Uterus (tissue), 4 donors: ENCODE measurements at places on chromosomes 4 and X. TPM values are rescaled to one million over a fixed set of nuclear protein-coding genes. Genes with fewer than 3 reads are reported as not detected.

DNA sequence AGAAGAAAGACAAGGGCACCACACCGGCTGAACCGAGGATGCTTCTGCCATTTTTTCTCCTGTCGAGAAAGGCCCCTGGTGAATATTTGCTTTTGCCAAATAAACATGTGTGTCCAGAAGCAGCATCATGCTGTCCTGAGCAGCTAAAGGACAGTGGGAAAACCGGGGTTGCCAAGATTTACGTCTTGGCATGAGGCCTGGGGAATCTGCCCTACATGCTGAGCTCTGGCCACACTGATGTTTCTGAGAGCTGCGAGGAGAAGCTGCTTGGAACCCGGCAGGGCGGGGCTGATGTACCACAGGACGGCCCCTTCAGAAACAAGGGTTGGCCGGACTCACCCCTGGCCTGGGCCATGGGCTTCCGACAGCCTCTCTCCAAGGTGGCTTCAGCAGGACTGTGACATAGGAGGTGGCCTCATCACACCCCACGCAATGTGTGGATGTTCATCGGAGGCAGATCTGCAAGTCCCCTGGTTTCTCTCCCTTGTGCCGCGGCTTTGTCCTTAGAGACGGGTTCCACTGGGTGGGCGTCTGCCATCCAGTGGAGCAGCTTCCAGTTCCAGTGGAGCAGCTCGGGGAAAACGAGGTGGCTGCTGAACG is 42.2 kb upstream of the SORCS2 start:
- DNase-seq = no peak

DNA sequence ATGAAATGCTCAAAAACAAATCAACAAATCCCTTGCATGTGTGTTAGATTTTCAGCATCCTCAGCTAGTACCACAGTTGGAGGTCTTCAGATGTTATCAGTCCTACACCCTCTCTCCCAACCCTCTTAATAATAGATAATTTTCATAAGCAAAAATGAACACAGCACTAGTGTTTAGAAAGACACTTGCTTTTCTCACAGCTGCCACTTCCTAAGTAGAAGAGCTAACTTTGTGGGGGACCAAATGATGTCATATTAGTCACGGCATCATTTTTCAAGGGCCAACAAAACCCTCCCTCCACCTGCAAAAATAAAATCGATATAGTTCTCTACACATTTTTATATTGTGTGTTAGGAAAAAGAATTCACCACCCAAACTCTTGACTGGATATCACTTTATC is 163.5 kb upstream of the GYPA start:
- no peak for DNase-seq

DNA sequence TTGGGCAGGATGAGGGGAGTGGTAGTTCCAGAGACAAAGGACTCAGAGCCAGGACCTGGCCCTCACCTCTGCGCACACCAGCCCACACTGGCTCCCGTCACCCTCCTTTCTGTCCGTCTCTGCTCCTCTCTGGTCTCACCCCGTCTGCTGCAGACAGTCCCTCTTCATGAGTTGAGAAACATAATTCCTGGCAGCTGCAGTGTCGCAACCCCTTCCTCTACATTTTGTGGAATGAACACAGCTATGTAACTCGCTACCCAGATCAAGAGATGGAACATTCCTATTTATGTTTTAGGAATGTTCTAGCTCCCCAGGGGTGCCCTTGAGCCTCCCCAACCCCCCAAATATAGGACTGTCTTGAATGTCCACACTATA is 59.3 kb downstream of the SHROOM2 start:
- no peak for DNase-seq

DNA sequence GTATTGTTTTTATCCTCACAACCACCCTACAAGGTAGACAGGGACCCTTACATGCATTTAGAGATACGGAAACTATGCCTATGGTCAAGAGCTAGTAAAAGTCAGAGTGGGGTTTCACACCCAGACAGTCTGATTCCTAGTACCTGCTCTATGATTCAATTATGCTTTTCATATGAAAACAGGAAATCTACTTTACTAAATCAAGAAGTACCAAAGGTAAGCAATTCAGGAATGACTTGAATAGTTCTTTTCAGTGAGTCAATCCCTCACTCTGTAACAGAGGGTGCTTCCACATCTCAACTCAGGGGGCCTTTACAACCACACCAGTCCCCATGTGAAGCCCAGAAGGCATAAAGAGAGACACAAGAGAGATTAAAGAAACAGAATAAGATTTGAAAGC is 191.4 kb downstream of the PPP3CA start:
- DNase-seq = no peak

DNA sequence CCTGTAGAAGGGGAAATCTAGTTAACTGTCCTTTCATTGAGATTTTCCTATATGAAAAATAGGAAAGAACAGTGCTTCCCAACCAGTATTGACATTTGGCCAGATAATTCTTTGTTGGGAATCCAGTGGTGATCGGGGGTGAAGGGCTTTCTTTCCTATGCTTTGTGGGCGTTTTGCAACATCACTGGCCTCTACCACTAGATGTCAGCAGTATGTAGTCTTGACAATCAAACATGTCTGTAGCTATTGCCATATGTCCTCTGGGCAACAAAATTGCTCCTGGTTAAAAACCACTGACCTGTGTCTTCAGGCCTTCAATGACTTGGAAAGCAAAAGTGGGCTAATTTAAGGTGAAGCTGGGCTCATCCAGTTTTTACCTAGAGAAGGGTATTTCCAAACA is 658.5 kb downstream of the DACH2 start:
- no peak for DNase-seq

DNA sequence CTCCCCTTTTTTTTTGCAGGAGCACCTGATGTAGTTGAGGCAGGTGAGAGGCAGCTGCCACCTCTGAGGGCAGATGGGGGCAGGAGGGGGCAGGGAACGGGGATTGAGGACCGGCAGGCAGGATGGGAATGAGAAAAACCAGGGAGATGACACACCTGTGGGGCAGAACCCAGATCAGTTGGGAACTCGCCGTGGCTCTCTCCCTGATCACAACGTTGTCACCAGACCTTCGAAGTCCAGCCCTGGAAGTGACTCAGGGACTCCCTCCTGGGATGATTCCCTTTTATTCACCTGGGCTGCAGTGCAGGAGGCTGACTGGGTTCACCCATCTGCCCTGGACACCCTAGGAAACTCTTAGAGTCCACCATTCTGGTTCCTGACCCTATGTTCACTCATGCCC is 127.2 kb downstream of the MXRA5 start:
- no peak for DNase-seq

DNA sequence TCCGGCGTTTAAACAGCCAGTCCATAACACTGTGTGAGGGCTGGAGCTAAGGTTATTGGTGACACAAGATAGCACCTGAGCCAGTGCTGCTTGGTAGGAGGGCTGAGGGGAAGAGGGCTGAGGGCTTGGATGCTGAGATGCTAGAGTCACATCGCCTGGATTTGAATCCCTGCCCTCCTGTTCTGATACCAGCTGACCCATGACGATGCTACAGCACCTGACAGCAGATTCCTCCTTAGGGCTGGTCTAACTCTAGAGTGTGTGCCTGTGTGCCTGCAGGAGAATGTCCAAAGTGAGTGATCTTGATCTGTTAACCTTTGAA is 102.5 kb downstream of the PTTG2 start:
- no peak for DNase-seq

- no peak for DNase-seq
These were observed 68.4 kb downstream of the NSG1 start for GRCh38 chr4:4455210-4455865.

DNA sequence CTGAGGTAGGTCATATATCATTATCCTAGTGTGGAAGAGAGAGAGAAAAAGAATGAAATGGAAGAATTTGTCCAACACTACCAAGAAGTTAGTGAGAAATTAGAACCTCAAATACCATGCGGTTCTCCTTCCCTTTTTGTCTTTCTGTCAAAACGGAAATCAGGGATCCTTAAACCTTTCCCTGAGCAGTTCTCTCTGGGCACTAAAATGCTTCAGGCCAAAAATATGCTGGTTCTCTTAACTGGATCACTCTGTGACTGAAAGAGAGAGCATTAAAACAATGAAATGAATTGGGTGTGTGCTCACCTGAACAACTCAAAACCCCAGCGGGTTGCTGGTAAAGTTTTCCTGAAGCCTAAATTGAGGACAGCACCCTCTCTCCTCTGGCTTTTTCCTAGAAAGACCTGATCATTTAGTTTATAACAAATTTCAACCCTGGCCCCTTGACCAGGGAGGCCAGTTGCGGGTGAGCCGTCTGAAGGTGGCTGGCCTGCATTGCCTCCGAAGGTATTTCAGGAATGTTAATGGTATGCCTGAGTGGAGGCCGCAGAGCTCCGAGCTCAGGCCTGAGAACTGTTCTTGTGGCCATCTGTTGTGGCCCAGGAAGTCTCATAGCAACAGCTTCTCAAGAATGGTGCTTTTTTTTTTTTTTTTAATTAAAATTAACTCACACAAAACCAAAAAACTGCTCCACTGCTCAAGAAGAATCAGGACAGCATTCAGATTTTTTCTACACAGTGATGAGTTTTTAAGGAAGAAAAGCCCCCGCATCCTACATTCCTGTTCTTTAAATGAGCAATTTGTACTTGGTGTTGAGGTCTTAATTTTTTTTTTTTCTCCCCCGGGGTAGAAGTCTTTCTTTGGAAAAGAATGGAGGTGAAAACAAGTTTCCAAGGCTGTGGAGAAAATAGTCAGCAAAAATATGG is 155.1 kb downstream of the SHROOM3 start:
- no peak for DNase-seq

- no peak for DNase-seq
These were observed 443.6 kb upstream of the PITX2 start for GRCh38 chr4:111066447-111066846.

- peak; percentile 26 for DNase-seq
These were observed 33.1 kb downstream of the PDK3 start for GRCh38 chrX:24498181-24498580.

DNA sequence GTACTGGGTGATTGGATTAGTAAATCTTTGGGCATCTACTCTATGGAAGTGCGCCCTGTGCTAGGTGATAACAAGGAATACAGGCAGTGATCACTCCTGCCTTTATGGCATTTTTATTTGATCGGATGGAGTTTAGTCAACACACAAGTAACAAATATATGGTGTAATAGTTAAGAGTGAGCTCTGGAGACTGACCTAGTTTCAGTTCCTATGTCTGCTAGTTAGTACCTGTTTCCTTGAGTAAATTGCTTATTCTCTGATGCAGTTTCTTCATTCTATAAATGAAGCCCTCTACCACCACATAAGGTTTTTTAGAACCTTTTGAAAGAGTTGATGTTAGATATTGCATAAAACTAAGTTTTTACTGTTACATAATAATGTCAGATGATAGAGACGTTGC is 134.6 kb downstream of the KDM6A start:
- DNase-seq = no peak

DNA sequence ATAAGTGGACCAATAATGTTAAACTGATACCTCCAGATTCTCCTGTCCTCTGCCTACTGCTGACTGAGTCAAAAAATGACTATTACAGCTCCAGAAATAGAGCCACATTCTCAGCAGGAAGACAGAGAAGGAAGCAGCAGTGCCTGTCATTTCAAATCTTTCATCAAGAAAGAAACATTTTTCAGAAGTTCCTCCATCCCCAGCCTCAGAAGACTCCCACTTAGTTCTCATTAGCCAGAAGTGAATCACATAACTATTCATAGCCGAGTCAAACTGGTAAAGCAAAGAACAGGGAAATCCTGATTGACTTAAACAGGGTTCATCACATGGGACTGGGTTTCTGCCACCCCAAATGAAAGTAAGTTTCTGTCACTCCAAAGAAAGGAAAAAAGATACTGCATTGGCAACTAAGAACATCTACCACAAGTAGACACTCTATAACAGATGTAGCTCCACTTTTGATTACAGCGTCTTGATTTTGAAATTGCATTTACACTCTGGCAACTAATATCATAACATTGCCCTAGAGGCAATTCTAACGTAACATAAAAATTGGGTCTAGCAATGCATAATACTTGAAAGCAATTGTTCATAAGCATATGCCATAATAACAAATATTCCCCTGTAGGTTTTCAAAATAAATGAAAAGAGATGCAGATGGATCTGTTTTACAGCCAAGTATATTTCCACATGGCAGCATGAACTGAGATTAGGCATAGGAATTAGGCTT is 599.8 kb downstream of the GALNTL6 start:
- no peak for DNase-seq

DNA sequence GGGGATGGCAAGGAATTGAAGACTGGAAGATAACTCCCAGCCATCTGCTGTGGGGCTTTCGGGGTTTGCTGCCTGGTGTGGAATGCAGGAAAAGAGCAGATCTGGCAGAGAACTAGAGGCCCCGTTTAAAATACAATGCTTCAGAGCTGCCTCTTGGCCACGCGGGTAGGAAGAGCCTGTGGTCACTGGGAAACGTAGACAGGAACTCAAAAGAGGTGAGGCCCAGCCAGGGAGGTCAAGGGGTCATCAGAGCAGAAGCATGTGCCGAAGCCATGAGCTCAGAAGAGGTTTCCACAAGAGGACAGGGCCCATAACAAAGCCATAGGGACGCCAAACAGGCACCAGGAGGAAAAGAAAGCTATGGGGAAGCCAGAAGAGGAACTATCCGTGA is 14.5 kb upstream of the STS start:
- DNase-seq = peak; percentile 43

DNA sequence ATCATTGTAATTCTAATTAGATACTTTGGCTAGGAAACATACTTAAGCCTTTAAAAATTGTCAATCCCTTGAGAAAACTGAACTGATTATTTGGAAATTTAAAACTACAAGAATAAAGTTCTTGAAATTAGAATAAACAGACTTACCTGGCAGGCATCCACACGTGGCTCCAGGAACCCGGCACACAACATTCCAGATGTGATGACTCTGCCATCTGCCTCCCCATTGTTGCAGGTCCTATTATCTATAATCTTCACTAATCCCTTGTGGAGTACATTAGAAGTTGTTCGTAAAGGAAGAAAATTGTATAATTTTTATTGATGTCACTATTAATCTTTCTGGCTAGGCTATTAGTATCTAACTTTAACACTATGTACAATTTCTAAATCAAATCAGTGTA is 16.2 kb upstream of the GNRHR start:
- no peak for DNase-seq

- DNase-seq = peak; percentile 57
These were observed at the start of gene CAPN6 for GRCh38 chrX:111270339-111270738. Gene CAPN6 (minus strand): TSS chrX:111270483. CDS start chrX:111263936, 6,547 bp downstream.

GRCh38 chrX:20067709-20068561 is 48.8 kb downstream of the MAP7D2 start:
- peak; percentile 88 for DNase-seq

- no peak for DNase-seq
These were observed 4.2 kb upstream of the TMEM154 start for GRCh38 chr4:152684007-152684406.

- DNase-seq = no peak
These were observed 12.0 kb upstream of the PKD2 start for GRCh38 chr4:87995435-87995834.

Gene TENM3
- 34.0 TPM for total RNA-seq

Gene UGT2B11
- total RNA-seq = not detected

Gene CLDN34
- not detected for total RNA-seq

Gene ZCCHC12
- total RNA-seq = 37.9 TPM

Gene SPANXD
- total RNA-seq = not detected

Gene PAGE4
- total RNA-seq = 77.2 TPM

Gene MTNR1A
- not detected for total RNA-seq

Gene CXCL11
- total RNA-seq = 0.14 TPM

Gene GLRA3
- not detected for total RNA-seq

Gene CDS1
- total RNA-seq = not detected
